HT1080 (cell line): ENCODE measurements at places on chromosomes 6 and 20. TPM values are rescaled to one million over a fixed set of nuclear protein-coding genes. Genes with fewer than 3 reads are reported as not detected.

GSTA2 gene
- total RNA-seq, result not detected in 2 replicates

PRDM13 gene
- total RNA-seq, result not detected in 2 replicates

BHLHE23 gene
- total RNA-seq, result not detected in 2 replicates

SLC44A4 gene
- total RNA-seq, result 0.45 TPM in 1 of 2 replicates, not detected in the other

OXT gene
- total RNA-seq, result not detected in 2 replicates

NTSR1 gene
- total RNA-seq, result 0.19 and 0.50 TPM in 2 replicates

FKBP1C gene
- 0.17 and 0.69 TPM in 2 replicates for total RNA-seq

NKX2-2 gene
- total RNA-seq, result 0.13 TPM in 1 of 2 replicates, not detected in the other
